ENCODE measurements at places on chromosomes 7 and 10.

GRCh38 chr10:102617816-102618215 lies 26.5 kb upstream of the TRIM8 start:
- no peak for DNase-seq

- DNase-seq, result peak; percentile 12
Observed at GRCh38 chr7:16688249-16688648, 42.3 kb downstream of the BZW2 start.

- no peak for DNase-seq
Observed at GRCh38 chr7:41786944-41787343, 84.1 kb upstream of the INHBA start.

DNA sequence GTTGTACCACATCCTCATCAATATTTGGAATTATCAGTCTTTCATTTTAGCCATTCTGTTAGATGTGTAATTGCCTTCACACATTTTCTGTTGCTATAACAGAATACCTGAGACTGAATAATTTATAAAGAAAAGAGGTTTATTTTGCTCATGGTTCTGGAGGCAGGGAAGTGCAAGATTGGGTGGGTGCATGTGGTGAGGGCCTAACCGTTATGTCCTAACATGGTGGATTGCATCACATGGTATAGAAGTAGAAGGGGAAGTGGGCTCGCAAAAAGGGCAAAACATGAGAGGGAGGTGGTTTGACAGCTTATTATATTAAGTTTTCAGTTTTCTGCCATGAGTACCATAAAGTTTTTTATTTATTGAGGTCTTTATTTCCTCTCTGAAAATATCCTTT lies 452.0 kb downstream of the ARL4A start:
- DNase-seq, result no peak

DNA sequence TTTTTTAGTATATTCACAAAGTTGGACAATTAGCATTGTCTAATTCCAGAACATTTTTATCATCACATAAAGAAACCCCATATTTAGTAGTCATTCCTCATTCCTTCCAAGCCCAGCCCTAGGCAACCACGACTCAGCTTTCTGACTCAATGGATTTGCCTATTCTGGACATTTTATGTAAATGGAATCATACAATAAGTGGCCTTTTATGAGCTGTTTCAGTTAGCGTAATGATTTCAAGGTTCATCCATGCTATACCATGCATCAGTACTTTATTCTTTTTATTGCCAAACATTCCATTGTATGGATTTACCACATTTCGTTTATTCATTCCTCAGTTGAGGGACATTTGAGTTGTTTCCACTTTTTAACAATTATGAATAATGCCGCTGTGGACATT lies 249.2 kb downstream of the DYNC1I1 start:
- DNase-seq, result no peak

DNA sequence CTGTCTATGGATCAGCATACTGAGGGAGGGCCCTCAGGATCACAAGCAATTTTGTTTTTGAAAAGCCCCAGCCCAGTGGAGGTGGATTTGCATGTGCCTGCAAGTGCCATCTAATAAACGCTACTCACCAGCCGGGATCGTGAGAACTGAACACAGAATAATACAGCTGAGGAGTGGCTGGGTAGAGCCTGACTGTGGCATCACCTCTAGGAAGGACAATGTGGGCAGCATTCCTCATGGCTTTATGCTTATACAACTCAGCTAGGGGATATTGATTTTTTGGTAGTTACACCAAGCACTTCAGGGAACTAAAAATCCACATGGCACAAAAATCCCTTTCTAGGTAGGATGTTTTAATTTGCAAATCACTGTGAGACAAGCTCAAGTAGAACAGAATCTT lies 72.7 kb upstream of the PALS2 start:
- no peak for DNase-seq

DNA sequence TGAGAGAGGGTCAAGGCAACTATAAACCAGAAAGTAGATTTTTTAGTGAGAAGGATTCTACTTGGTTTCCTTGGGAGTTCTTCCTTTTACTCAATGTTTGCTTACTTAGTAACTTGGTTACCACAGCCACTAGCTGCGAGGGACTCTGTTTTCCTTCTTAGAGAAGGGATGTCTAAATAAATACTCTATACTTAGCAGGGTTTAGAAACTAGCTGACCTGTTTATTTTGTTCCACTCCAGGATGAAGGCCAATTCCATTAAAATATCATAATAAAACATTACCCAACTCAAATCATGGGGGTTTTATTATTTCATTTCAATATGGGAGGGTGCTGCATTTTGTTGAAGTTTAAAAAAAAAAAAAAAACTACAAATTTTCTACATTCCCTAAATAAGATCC lies 87.3 kb downstream of the PPP1R3A start:
- no peak for DNase-seq

DNA sequence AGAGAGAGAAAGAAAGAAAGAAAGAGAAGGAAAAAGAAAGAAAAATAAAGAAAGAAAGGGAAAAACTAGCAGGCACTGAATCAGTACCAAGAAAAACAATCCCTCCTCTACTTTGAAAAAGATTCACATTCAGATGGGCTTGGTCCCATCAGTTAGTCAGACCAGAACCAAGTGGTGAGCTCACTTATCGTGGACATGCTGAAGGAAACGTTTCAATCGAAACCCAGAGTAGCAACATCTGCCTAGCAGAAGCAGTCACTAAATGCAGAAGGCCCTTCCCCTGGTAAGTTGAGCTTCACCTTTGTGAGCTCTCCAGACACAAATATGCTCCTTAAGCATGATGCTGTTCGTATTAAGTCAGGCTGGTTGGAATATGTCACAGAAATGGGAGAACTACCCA lies 167.7 kb downstream of the TRIL start:
- DNase-seq, result no peak

DNA sequence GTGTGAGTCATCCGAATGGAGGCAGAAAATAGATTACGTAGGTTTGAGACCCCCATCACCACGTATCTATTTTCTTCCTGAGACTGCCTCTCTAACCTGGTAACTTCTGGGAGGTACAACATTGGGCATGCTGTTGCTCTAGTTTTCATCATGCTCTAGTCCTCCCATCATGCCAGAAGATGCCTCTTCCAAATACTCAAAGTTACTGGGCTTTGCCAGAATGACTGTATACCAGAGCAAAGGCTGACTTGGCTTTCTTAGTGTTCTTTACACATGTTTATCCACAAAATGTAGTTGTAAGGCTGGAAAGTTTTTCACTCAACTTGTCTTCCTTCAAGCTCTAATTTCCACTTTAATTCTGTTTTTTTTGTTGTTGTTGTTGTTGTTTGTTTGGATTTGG lies 370.5 kb downstream of the MDFIC start:
- no peak for DNase-seq

DNA sequence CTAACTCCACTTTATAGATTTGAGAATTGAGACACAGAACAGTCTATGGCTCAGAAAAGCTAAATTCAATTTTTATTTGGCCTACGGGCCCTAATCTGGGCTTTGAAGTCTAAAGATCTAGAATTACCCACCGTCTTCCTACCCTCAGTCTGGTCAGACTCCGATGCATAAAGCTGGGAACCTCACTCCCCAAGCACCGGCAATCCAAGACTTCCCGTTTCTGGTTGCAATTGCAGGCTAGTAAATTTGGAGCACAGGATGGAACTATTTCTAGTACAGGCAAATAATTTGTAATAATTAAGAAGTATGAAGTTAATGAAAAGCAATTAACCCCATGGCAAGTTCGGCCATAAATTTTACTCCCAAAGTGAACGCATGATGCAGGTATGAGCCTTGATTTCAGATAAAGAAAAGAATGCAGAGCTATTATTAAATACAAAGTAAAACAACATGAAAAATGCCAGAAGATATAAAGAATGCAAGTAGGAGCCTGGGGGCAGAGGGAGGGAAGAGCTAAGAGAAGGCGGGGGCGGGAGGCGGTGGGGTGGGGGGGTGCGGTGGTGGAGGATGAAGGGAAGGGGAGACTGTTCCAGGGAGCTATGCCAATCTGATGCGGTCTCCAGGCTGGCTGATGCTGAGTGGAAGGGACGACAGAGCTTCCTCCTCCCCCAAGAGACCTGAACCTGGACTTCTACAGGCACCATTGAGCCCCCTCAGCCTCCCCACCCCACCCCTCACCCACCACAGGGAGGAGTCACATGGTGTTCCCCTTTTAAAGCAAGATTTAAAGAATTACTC lies 45.1 kb downstream of the BPGM start:
- no peak for DNase-seq

- DNase-seq, result no peak
Observed at GRCh38 chr7:111320133-111320532, 229.2 kb downstream of the LRRN3 start.

DNA sequence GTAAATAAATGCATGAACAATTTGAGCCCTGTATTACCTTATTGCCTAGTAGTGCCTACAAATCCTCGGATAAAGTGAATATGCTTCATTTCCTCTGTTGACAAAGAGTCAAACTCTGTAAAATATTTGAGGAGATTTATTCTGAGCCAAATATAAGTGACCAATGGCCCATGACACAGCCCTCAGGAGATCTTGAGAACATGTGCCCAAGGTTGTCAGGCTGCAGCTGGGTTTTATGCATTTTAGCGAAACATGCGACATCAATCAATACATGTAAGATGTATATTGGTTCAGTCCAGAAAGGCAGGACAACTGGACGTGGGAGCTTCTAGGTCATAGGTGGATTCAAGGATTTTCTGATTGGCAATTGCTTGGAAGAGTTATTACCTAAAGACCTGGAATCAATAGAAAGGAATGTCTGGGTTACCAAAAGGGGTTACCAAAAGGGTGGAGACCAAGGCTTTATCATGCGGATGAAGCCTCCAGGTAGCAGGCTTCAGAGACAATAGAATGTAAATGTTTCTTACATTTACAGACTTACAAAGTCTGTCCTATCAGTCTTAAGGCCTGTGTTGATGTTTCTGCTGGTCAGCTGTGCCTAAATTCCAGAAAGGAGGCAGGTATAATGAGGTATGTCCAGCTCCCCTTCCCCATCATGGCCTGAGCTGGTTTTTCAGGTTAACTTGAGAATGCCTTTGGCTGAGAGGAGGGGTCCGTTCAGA lies 220.1 kb upstream of the FZD1 start:
- DNase-seq, result no peak

DNA sequence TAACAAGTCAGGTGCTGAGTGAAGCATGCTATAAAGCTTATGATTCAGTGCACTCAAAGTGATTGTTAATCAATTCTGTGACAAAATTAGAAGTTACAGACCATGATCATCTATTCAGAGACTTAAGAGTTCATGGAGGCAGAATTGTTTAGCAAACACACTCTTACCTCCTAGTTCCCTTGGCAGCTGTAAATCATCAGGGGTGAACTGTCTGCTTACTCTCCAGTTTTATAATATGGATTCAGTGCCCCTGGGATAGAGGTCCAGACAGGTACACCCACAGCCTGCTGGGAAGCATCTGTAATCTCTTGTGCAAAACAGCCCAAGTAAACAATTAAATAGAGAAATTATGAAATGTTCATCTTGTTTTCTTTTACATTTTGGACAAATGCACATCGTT lies 835.0 kb upstream of the COBL start:
- no peak for DNase-seq

GRCh38 chr7:36040679-36041078 lies 112.4 kb upstream of the EEPD1 start:
- DNase-seq, result no peak

DNA sequence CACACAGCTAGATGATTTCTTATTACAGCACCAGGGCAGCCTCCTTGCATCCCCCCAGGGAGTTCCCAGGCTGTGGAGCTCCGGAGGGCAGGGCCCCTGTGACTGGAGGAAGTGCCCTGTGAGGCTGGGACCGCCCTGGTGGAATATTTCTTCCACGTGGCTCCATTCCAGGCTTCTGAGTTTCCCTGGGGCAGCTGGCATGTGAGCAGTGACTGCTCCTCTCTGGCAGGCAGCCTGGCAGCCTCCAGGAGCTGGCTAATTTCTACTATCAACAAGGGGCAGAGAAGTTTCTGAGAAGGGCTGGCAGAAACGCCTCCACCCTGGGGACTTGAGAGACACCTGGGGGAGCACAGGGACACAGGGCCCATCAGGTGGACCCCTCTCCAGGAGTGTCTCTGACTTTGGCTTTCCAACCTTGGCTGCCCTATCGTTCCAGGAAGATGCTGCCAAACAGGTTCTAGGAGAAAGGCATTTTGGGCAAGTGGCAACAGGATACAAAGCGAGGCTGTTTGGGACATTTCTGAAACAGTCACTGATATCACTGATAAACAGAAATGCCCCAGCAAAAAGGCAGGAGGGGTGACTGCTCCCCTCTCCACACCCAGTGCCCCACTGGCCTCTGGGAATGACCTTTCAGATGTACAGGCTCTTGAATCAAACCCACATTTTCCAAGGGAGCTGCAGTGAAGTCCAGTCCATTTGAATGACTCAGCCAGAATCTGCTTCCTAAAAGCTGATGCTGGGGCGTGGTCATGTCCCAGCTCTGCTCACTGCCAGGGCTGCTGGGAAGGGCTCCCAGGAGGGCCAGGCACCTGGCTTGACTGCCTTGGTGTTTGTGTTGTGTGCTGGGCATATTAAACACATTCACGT lies 16.1 kb downstream of the MYOF start:
- DNase-seq, result no peak

DNA sequence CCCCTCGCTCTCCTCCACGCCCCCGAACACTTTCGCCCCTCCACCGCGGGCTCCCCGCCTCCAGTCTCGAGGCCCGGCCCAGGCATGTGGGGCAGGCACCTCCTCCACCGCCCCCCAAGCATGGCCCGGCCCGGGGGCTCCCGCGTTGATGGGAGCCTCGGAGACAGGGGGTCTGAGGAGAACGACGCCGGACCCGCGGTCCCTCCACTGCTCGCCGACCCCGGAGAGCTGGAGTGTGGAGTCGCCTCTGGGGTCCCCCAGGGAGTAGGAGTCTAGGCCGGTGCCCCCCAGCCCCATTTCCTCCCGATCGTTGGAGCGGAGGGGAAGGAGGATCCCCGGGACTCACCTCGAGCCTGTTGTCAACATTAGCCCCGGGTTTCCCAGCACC lies 206 bp downstream of the UPF2 start:
- DNase-seq, result peak; percentile 61

DNA sequence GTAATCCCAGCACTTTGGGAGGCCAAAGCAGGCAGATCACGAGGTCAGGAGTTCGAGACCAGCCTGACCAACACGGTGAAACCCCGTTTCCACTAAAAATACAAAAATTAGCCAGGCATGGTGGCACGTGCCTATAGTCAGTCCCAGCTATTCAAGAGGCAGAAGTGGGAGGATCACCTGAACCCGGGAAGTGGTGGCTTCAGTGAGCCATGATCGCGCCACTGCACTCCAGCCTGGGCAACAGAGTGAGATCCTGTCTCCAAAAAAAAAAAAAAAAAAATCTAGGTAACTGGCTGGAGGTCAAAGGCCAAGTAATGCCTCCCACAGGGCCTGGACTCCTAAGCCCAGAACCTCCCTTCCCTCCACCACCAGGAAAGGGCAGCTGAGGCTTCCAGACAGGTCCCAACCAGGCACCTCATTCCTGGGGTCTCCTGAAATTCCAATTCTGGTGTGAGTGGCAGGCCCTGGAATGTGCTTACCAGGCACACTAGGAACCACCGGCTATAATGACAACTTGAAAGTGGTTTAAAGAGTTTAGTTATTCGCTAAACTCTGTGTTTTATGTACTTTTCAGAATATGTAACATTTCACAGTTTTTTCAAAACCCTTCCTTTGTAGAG lies 86.9 kb upstream of the TNRC18 start:
- no peak for DNase-seq

Data from activated CD8-positive, alpha-beta T cell treated with anti-CD3 and anti-CD28 coated beads for 36 hours (primary cell).